Stimulated activated CD8-positive, alpha-beta memory T cell treated with anti-CD3 and anti-CD28 coated beads, Interleukin-15, amount 100 ng/mL, for 24 hours (primary cell): ENCODE measurements at places on chromosomes 12 and 14.

- DNase-seq, result no peak
Measured at GRCh38 chr14:31927348-31927832, 149.7 kb upstream of the ARHGAP5 start.

DNA sequence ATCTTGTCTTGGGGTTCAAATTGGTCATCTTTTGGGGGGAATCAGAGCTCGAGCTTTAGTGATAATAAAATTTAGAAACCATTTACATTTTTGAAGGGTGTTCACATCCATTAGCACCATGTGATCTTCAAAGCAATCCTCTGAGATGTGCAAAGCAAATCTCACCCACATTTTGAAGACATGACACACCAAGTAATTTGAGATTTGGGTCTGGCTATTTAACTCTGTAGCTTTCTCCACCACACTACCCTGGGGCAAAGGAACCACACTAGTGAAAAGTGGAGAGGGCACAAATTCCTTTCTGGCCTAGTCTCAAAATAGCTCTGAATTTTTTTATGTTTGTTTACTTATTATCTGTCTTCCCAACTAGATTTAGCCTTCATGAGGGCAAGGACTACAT is 46.6 kb upstream of the TMEM233 start:
- no peak for DNase-seq

DNA sequence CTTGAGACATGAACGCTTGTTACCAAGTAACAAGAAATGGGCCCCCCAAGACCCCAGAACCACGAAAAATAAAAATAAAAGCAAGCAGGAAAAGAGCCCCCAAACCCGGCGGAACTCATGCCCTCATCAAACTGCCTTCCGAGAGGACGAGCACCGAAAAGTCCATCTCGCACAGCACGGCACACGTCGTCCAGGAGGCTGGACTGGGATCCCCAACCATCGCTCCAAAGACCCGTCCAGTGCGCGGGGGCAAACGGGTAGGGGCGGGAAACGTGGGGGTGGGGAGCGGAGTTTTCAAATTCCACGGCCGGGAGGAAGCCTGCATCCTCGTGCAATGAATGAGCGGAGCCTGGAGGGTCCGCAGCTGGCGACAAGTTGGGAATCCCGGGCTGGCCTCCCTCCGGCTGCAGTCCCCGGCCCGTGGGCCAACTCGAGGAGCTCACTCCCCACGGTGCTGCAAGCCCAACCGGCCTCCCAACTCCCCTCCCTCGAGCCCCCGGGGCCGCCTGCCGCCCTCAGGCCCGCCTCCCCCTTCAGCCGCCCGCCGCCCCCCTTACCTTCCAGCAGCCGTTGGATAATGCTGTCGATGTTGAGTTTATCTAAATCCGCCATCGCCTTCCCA is 484 bp downstream of the PPP1CC start:
- no peak for DNase-seq

DNA sequence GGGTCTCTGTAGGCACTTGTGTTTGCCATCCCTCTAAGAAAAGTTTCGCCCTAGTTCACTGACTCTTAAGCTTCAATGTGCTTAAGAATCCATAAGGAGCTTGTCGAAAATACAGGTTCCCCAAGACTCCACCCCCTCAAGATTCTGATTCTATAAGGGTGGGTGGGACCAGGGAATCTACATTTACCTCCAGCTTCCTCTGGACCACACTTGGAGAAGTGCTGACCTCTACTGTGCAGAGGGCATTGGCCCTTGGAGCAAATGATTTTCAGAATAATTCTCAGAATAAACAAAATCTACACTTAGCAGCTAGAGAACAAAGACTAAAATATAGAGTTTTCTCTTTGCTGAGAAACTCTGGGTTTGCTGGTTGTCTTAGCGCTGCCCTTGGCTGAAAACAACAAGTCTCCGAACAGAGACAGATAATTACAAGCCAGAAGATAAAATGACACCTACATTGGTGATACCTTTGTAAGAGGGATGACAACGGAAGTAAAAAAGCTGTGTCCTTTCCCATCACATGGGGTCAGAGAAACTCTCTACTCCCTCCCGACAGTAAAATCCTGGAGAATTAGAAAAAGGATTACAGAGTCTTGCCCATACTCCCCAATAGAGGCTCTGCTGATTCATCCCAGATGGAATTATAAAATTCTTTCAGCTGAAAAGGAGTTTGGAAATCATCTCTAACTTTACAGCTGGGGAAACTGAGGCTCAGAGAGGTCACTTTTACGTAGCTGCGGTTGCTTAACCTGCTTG is 4.8 kb downstream of the TGFB3 start:
- DNase-seq, result no peak

DNA sequence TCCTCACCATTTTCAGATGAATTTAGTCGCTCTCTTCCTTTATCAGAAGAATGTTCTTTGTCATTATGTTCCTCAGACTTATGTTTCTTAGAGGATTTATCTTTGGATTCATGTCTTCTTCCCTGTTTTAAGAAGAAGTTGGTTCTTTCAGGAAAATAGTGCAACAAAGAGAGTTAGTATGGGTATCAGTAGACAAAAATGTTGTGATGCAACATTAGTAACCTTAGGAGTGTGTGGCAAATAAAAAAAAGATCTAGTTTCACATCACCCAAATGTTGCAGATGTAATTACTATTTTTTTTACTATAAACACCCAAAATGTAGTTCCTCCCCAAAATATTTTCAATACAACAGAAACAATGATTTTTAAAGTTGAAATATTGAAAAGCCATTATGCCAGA is 7.8 kb downstream of the RSRC2 start:
- no peak for DNase-seq

DNA sequence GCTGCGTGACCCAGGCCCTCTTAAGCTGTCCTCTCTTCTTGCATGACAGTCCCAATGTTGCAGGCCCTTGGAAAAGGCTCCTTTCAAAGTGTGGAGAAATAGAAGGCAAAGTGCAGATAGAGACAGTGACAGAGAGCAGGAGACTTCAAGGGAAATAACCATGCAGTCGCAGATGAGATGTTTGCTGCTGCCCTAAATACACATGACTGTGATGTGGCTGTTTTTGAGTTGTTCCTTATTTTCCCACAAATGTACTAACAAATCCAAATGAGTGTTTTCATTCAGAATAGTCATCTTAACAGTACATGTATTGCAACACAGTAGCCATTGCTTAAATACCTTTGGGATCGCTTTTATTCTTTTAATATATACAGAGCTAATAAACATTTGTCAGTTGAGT is 101.6 kb downstream of the SLC15A5 start:
- DNase-seq, result no peak
